ENCODE measurements at places on chromosomes 12 and 14.

- DNase-seq = peak; percentile 77
Observed at GRCh38 chr12:108773798-108774788, 42.8 kb upstream of the CORO1C start.

- peak; percentile 29 for DNase-seq
Observed at GRCh38 chr12:104063712-104064030, 660 bp upstream of the HCFC2 start.

DNA sequence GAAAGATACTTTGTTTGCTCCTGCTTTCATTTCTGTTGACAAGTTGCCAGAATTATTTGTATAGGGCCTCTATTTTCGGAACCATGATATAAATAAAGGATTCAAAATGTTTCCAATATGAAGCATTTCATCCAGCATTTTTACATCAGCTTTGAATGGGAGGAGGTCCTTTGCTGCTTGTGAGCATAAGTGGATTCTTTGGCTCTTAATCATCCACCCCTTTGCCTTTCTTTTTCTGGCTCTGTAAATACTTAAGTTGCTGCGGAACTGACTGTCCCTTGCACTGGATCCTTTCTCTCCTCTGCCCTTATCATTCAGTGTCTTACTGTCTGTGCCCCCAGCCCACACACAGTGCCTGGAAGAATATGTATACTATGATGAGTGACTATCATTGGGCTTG lies 357.3 kb upstream of the RGS6 start:
- peak; percentile 62 for DNase-seq

DNA sequence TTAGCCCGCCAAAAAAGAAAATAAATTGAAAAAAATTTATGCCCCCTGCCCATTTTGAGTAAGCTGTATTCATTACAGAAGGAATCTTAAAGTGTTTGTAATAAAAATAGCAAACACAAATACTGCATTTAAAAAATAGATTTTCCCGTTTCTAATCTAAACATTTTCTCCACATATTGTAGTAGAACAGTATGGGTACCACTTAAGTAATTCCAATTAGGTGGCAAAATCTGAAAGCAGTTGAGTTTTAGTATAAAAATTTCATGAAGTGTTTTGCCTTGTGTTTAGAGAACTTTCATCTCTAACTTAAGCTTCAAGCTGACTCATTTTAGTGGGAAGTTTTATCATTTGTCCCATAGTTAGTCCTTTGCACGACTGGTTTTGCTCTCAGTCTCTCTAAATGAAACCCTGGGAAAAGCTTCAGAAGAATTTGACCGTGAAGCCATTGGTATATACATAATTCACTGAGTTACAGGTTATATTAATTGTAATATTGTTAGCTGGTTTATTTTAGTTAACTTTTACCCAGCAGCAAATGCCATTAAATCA lies 214.6 kb downstream of the ERC1 start:
- no peak for DNase-seq

GRCh38 chr14:36176524-36176923 lies at the start of gene PTCSC3:
PTCSC3 (minus strand) TSS chr14:36176722.
- peak; percentile 61 for DNase-seq

DNA sequence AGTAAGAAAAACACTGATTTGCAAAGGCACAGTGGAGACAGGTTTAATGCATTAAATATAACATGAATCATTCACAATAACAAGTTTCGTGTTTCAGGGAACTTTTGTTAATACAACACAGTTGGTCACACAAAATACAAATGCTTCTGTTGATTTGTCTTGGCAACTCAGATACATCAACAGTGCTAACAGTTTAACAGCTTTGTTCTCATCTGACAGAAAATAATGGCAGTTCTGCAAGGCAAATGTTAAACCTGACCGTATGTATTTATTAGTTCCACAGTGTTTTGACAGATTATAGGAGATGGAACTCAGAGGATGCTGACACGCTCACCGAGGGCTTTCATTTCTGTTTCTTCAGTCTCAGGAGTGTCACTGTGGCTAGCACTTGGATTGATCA lies 350.7 kb downstream of the PRKD1 start:
- DNase-seq = no peak

GRCh38 chr12:59149995-59150642 lies 229.8 kb upstream of the LRIG3 start:
- peak; percentile 67 for DNase-seq

GRCh38 chr14:53668897-53669296 lies 287.7 kb downstream of the BMP4 start:
- peak; percentile 31 for DNase-seq

GRCh38 chr12:41769810-41770209 lies 374.9 kb downstream of the GXYLT1 start:
- DNase-seq = no peak

DNA sequence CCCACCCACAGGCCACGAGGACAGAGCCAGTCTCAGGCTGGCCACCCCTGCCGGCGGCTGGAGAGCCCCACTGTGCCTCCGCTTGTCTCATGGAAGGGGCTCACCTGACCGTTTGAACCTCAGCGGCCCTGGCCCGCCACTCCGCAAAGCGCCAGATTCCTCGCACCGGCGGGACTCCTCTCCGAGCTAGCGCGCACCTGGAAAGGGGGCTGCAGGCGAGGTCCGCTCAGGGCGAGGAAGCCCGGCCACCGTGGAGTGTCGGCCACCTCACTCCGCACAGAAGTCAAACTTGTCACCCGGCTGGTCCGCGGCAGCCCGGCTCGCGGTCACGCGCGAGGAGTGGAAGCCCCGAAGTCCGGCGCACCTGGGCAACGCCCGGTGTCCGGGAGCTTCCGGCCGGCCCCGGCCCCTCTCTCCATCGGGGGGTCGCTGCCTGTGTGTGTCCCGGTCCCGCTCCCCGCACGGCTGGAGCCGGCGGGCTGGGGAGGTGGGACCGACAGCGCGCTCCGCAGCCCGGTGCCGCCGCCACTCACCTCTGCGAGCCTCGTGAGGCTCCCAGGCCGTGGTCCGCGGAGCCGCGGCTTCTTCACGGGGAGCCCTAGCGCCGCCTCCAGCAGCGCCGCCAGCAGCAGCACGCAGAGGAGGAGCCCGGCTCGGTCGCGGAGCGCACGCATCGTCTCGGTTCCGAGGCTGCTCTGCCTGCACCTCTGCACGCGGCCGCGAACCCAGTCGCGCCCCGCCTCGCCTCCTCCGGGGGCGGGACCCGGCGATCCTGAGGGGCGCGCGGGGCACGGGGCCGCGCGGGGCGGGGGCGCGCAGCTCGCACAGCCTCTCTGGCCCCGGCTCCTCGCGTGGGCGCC lies at the start of gene ISM2:
TSS of gene ISM2 (minus strand) at position 697 of the 860 bp plus-strand sequence. CDS start at position 674, 23 bp downstream.
- no peak for DNase-seq

GRCh38 chr12:92614001-92614400 lies 88.8 kb upstream of the PLEKHG7 start:
- peak; percentile 53 for DNase-seq

- peak; percentile 33 for DNase-seq
Observed at GRCh38 chr14:68278576-68279436, 459.2 kb downstream of the RAD51B start.

DNA sequence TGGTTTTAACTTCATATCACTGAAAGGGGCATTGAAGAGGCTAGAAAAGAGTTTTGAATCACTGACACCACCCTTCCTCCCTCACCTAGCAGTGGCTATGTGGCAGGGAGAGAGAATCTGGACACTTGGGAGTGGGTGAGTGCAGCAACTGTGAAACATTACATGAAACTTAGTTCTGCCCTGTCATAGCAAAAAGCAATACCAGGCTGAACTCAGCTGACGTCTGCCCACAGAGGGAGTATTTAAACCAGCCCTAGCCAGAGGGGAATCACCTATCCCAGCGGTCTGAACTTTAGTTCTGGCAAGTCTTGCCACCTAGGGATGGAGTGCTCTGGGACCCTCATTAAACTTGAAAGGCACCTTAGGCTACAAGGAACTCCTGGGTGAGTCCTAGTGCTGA lies 20.7 kb upstream of the UNC79 start:
- no peak for DNase-seq

GRCh38 chr12:45504316-45505010 lies 225.0 kb upstream of the ARID2 start:
- DNase-seq = no peak

DNA sequence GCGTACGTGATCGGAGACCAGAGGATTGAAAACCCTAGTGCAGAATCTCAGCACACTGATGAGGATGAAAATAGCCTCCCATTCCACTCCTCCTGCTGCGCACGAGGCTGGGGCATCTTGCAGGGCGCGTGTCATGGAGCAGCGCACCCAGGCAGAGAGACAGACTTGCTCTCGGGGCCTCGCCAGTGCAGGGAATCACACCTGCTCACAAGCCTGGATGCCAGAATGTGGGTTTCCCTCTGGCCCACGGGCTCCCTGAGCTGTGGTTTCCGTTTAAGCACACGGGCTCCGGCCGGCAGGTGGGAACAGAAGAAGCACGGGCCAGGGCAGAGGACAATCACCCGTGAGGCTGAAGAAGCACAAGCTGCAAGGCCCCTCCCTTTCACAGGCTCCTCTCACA lies 2.0 kb downstream of the FGF6 start:
- no peak for DNase-seq

GRCh38 chr12:28027328-28027727 lies 54.8 kb upstream of the PTHLH start:
- DNase-seq = no peak

GRCh38 chr12:19894050-19894449 lies 454.8 kb downstream of the AEBP2 start:
- DNase-seq = peak; percentile 52

GRCh38 chr12:110933326-110933974 lies 13.1 kb upstream of the MYL2 start:
- no peak for DNase-seq

DNA sequence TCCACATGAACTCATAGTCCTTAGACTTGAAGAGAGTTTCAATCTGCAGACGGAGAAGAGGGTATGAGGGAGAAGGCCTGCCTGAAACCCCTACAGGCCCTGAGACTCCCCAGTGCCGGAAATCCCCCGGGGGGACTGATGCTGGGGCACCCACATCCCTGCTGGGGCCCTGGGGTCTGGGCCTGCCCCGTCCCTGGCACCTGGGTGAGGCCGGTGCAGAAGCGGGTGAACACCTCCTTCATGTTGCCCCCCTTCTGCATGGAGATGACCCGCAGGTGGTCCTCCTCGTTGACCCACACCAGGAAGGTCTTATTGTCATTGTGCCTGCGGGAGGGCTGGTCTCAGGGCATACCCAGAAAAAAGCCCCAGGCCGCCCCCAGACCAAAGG lies 2.4 kb downstream of the CKB start:
- no peak for DNase-seq

GRCh38 chr12:68497107-68497506 lies 113.6 kb upstream of the RAP1B start:
- DNase-seq = no peak

- DNase-seq = no peak
Observed at GRCh38 chr12:45598761-45599160, 130.7 kb upstream of the ARID2 start.
